ENCODE measurements at places on chromosomes 4 and X.

DNA sequence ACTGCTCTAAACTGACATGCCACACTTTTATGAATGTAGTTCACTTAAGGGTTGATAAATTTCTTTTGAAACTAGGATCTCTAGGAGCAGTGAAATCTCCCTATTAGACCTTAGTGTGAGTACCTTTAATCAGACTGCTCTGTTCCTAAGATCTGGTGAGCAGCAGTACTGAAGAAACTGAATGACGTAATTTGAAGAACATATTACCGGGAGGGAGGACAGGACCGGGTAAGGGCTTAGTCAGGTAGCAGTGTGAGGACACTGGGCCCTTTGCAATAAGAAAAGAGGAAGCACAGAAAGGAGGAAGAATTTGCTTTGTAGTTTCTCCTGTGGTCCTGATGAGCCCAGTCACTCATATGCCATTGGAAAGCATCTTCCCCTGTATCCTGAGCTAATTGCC, 255.2 kb downstream of the THOC2 start:
- no peak for DNase-seq

DNA sequence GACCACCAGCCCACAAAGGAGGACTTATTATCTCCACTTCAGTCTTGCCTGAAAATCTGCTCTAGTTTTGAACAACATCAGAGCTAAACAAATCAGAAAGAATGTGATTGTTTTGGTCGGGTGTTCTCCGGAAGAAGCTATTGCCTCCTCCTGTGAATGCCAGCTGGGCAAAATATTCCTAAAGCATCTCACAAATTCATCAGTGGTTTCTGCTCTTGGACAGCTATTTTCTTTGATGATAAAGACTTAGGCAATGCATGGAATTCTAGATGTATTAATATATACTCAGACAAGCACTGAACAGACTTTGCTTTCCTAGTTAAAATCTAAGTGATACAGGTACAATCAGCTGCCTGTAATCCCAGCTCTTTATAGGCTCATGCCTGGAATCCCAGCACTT, 71.8 kb downstream of the ASMT start:
- DNase-seq, result no peak

DNA sequence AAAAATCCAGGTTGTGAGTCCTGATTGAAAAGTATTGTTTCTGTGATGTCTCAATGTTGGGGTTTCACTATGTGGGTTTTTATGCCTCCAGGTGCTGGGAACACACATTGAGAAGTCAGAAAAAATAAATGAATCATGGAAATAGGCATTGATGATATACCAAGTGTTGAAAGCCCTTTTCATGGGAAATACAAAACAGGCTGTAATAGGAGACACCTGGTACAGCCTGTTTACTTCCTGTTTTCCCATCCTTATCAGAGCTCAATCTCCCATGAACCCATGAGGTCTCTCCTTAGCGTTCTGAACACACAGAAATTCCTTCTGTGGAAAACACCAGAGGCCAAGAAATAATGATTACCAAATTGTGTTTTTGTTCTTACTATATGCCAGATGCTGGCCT, 106.3 kb upstream of the BOD1L1 start:
- DNase-seq, result no peak

DNA sequence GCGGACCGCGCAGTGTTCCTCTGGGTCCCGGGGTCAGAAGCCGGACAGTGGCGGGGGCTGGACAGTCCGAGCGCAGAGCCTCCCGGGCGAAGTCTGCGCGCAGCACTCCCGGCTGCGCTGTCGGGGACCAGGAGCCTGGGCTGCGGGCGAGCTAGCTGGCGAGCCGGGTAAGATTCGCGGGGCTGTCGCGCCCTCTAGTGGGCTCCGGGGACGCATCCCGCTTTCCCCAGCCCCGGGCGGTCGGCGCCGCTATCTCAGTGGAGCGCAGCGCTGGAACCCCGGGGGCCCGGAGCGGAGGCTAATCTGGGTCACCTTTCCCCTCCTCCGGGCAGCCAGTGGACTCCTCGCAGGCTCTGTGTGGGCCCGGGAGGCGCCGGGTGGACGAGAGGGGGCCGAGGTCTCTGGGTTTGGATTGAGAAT, 4.2 kb downstream of the PDGFRA start:
- DNase-seq, result peak; percentile 77

DNA sequence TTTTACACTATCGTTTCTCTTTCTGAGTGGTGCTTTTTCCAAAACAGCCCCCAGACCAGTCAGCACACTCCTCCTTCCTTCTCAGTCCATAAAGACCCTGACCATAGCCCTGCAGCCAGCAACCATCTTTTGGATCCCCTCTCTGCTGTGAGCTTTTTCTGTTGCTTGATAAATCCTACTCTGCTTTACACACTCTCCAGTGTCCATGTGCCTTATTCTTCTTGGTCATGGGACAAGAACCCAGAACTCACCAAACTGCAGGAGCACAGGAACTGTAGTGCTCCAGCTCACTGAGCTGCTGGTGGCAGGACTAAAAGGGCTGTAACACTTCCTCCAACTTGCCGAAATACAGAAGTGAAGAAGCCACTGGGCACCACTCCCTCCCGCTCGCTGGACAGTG, 32.5 kb downstream of the COX18 start:
- no peak for DNase-seq

DNA sequence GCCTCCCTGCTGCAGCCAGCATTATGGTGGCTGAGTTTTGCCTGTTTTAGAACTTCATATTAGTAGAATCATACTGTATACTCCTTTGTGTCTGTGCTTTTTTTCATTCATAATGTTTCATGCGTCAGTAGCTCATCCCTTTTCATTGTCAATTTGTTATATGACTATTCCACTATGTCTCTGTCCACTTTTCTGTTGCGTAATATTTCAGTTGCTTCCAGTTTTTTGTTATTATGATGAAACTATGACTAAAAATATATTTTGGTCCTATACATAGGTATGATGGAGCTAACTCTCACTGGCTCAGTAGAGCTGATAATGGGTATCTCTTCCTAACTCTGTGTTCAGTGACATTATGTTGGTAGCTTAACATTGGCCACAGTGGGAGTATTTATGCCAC, 48.3 kb downstream of the DMP1 start:
- DNase-seq, result no peak

GRCh38 chrX:63506320-63506719, 155.2 kb upstream of the SPIN4 start:
- no peak for DNase-seq

DNA sequence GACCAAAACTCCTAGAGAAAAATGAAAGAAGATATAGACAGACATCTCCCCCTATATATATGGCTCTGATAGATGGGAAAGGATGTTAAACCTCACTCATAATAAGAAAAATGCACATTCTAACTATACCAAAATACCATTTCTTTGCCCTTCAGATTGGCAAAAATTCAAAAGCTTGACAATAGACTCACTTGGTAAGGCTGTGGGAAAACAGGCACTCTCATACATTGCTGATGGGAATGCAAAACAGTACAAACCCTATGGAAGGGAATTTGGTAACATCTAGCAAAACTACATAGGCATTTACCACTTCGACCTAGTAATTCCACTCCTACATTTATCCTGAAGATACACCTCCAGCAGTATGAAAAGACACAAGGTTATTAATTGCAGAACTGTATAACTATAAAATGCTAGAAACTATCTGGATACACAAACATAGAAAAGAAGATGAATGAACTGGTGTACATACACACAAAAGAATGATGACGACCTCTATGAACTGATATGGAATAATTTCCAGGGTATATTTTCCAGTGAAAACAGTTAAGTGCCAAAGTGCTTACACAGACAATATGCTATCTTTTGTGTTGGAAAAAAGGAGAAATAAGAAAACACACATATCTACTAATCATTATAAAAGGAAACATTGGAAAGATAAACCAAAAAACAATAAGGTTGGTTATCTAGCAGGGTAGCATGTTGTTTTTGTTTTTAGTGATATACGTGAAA, 48.5 kb downstream of the WDFY3 start:
- no peak for DNase-seq

- DNase-seq, result no peak
These were observed 22.3 kb upstream of the TMEM150C start for GRCh38 chr4:82583897-82584587.

DNA sequence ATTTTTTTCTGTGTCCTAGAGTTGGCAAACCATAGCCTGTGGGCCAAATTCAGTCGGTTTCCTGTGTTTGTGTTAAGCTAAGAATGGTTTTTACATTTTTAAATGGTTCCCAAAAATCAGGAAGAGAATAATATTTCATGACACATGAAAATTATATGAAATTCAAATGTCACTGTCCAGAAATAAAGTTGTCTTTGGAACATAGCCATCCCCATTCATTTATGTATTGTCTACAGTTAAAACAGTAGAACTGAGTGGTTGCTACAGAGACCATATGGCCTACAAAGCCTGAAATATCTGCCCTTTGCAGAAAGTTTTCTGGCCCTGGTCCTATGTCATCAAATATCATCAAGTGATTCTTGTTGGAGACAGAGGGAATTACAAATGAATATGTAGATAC, 15.5 kb downstream of the FRMPD4 start:
- DNase-seq, result no peak

- no peak for DNase-seq
These were observed 43.8 kb downstream of the GLRA2 start for GRCh38 chrX:14573161-14573560.

DNA sequence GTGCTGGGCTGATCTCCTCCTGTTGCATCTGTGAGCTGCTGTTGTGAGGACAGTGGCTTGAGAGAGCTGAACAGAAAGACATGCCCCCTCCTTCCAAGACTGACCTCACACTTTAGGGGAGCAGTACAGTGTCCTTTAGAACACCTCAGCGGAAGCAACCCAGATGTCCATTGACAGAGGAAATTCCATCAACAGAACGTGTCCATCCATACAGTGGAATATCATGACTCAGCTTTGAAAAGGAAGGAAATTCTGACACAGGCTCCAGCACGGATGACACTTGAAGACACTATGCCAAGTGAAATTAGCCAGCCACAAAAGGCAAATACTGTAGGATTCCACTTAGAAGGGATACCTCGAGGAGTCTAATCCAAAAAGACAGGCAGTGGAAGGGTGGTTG, 103.5 kb downstream of the GPR143 start:
- DNase-seq, result no peak

DNA sequence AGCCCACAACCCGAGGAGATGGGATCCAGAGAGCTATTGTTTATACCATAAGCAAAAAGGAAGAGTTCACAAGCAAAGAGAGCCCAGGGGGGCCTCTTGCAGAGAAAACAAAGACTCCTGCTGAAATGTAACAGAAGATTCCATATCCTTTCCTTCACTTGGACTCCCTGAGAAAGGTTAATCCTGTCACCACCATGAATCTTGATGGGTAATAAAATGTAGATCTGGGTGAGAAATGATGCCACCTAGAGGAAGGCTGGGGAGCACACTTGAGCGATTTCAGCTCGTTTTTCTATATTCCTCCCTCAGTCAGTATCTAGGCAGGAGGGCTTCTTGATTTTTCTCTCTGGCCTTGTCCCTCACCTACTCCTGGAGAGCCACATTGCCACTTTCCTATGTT, 10.2 kb upstream of the KCNE5 start:
- DNase-seq, result no peak

DNA sequence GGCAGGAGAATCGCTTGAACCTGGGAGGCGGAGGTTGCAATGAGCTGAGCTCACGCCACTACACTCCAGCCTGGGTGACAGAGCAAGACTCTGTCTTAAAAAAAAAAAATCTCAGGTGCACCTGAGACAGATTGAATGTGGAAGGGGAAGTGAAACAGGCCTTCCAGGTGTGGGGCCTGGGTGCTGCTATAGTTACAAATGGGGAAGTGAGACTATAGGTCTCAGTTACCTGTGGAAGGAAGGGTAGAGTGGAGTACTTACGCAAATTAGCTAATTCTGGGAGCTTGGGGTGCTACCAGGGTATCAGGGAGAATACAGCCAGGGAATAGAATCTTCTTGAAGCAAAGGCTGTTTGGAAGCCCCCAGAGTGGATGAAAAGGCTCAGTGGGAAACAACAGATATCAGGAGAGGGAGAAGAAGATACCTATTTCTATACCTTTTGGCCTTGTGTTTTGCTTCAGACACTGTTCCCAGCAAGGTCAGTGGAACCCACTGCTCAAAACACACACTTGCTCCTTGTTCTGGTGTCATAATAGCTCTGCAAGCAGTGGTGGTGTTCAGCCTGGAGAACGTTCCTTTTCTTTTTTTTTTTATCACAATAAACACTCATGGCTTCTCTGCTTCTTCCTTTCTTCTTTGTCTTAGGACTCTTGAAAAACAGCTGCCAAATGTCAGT, 7.0 kb downstream of the CD38 start:
- DNase-seq, result no peak

DNA sequence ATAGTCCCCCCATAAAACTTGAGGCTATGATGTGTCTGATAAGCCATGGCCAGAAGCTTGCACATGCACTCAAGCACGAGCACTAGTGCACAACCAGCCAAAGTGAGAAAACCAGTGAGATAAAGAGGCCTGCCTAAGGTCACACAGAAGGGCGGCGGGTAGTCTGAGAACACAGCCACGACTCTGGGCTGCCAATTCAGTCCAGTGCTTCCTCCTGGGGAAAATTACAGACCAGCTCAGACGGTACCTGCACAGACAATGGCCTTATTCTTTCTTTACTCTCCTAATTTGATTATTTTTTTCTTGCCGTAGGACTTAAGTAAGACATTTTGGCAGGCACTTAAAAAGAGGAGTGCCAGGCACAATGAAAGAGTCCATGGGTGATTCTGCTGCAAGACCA, 533.2 kb upstream of the FAT1 start:
- DNase-seq, result no peak

DNA sequence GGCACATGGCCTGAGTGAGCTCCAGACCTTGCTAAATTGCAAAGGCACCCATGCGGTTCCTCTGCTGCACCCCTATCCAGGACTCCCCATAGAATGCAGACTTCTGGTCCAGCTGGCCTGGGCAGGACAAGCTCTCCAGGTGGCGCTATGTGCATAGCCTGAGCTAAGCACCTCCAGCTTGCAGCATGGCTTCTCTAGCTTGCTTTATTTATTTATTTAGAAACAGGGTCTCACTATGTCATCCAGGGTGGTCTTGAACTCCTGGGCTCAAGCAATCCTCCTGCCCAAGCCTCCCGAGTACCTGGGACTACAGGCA, 5.5 kb upstream of the WFS1 start:
- no peak for DNase-seq

DNA sequence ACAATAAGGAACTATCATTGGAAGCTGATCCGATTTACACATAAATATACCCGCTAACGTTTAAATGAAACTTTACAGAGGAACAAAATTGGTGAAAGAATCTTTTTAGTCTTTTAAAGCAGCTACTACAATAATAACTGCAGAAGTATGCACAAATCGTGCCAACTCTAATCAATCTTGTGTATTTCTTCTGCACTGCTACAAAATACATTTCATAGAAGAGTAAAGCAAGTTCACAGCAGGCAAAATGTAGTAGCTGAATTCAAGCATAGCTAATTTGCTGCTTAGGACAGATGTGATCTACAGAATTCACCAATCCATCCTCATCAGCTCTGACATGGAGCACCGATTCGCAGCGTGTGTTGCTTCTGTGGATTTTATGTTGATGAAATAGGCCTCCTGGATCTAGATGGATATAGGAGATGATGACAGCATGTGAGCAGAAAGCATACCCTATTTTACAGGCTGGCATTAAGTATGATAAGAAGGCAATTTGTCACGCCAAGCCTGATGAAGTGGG, 367.3 kb upstream of the FGF13 start:
- no peak for DNase-seq

GRCh38 chr4:118171381-118171780, 137.1 kb downstream of the NDST3 start:
- DNase-seq, result no peak
